ENCODE measurements at places on chromosomes 12 and 14.

DNA sequence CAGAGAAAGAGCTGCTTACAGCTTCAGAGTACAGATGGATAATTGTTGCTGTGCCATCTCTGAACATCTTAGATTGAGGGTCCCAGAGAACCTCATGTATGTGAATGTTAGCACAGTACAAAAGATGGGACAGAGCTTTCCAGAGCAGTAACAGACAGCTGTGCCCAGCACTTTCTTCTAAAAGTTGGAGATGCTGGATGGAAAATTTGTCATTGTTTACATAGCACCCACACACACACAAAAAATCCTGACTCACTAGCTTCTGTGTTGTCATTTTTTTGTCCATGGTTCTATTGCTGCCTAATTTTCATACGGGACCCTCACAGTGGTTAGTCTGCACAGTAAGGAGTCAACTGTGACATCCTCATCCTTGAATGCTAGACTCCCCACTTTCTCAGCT lies 374.7 kb downstream of the DIO2 start:
- DNase-seq: no peak

DNA sequence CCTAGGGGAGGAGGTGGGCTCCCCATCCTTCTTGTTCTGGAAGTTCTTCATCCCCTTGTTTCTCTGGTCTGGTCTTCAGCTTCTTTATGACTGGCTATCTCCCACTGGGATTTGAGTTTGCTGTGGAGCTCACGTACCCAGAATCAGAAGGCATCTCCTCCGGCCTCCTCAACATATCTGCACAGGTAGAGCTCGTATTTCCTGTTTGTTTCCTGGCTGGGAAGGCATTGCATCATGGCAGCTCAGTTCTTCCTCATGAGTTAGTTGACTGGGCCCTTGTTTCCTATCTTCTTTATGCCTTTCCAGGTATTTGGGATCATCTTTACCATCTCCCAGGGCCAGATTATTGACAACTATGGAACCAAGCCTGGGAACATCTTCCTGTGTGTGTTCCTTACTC lies 19.8 kb downstream of the ERG28 start:
- DNase-seq: no peak

- no peak for DNase-seq
Observed at GRCh38 chr14:77306851-77307496, 13.7 kb downstream of the POMT2 start.

- no peak for DNase-seq
Observed at GRCh38 chr12:104608998-104609397, 152.2 kb downstream of the CHST11 start.

DNA sequence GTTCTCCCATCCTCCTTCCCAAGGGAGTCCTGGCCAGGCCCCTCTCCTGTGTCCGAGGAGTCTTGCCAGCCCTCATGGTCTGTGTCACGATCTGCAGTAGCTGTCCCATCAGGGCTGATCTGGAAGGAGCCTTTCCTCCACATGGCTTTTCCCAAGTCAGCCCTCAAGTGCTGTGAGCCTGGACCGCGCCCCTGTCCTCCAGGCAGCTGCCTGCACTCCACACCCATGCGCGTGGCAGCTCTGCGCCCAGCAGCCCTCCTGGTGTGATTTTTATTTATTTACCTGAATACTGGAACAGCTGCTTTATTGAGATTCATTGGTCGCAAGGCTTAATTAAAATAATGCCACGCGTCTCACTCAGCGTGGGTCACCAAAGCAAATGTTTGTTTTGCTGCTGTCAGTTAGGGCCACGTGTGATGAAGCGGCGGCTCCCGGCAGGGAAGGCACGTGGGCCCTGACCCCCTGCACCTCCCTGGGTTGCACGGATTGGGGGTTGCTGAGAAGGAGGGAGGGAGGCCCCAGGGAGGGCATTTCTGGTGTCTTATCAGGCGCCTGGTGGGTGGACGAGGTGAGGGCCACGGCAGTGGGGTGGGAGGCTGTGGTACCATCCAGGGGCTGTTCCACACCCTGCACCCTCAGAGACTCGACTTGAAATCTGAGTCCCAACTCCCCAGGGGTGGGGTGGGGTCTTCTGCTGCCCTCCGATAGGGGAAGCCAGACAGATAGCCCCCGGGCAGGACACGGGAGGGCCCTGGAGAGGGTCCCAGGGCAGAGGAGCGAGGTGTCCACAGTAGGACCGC lies 206.3 kb upstream of the C14orf180 start:
- DNase-seq: no peak

Data from stimulated activated CD8-positive, alpha-beta memory T cell treated with anti-CD3 and anti-CD28 coated beads, Interleukin-15, amount 100 ng/mL, for 4 hours (primary cell).